A549 treated with Hydrocortisone at 1 μM for 4 hours (cell line): ENCODE measurements at places on chromosomes 2 and 18. TPM values are rescaled to one million over a fixed set of nuclear protein-coding genes. Genes with fewer than 3 reads are reported as not detected.

The NT5C1B gene
- total RNA-seq: not detected in 5 replicates

The ERICH2 gene
- total RNA-seq: not detected in 5 replicates

The EMILIN1 gene
- total RNA-seq: 0.32 to 0.55 TPM (median 0.48 TPM) in 5 replicates

The DTNA gene
- total RNA-seq: 0.15 to 0.45 TPM (median 0.29 TPM) in 5 replicates

The ADCYAP1 gene
- total RNA-seq: not detected in 5 replicates

The CFAP65 gene
- total RNA-seq: 0.07 to 0.29 TPM (median 0.20 TPM) in 5 replicates

The SCN2A gene
- total RNA-seq: 0.02 to 0.03 TPM in 2 of 5 replicates, not detected in the others

The VWC2L gene
- not detected in 5 replicates for total RNA-seq

The NEU2 gene
- not detected in 5 replicates for total RNA-seq

The IL1R1 gene
- 35.7 to 54.7 TPM (median 43.7 TPM) in 5 replicates for total RNA-seq

The RNF125 gene
- total RNA-seq: 0.21 to 0.32 TPM (median 0.23 TPM) in 5 replicates

The D2HGDH gene
- total RNA-seq: 7.8 to 10.1 TPM (median 9.5 TPM) in 5 replicates

The RNASEH1 gene
- 45.9 to 61.9 TPM (median 49.5 TPM) in 5 replicates for total RNA-seq

The KLHL41 gene
- 0.13 to 0.31 TPM (median 0.18 TPM) in 5 replicates for total RNA-seq

The MDH1B gene
- total RNA-seq: 1.1 to 2.1 TPM (median 1.6 TPM) in 5 replicates

The SPC25 gene
- total RNA-seq: 17.2 to 22.0 TPM (median 18.9 TPM) in 5 replicates

The MYO3B gene
- not detected in 5 replicates for total RNA-seq

The BCL11A gene
- 0.03 to 0.25 TPM (median 0.13 TPM) in 5 replicates for total RNA-seq

The INPP5D gene
- total RNA-seq: 0.43 to 0.69 TPM (median 0.54 TPM) in 5 replicates

The ANKZF1 gene
- 12.0 to 17.8 TPM (median 16.4 TPM) in 5 replicates for total RNA-seq

The RTP5 gene
- total RNA-seq: not detected in 5 replicates

The SLC5A7 gene
- total RNA-seq: not detected in 5 replicates

The IMP4 gene
- total RNA-seq: 139 to 176 TPM (median 158 TPM) in 5 replicates

The CDK5R2 gene
- 4.4 to 6.8 TPM (median 6.5 TPM) in 5 replicates for total RNA-seq

The ASB18 gene
- total RNA-seq: not detected in 5 replicates

The FSIP2 gene
- 0.02 TPM in 1 of 5 replicates, not detected in the others for total RNA-seq

The ASB3 gene
- 8.7 to 12.7 TPM (median 11.1 TPM) in 5 replicates for total RNA-seq

The LNPK gene
- total RNA-seq: 9.5 to 14.3 TPM (median 12.3 TPM) in 5 replicates

The CDH7 gene
- total RNA-seq: not detected in 5 replicates

The HOXD10 gene
- 4.2 to 5.9 TPM (median 5.8 TPM) in 5 replicates for total RNA-seq

The TRIM54 gene
- 0.81 to 1.1 TPM (median 0.88 TPM) in 5 replicates for total RNA-seq

The ANKRD30B gene
- total RNA-seq: not detected in 5 replicates

The RGPD3 gene
- 0.06 to 0.23 TPM (median 0.17 TPM) in 5 replicates for total RNA-seq
